ENCODE measurements at places on chromosomes 5 and 9.

DNA sequence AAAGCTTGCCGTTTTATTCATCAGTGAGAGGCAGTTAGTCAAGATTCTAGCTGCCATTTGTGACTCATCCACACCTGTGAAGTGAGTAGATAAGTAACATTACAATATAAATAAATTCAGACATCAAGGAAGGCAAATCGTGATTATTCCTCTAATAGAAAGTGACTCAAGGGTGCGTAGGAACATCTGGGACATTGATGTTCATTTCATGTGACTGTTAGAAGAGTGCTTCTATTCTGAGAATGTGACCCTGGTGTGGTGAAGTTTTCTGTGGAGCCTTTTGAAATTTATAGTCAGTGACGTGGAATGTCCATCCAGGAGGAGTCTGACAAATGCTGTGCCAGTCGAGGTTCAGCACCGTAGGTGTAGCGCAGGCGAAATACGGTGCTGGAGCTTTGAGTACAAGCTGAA lies 48.4 kb upstream of the FAM240B start:
- no peak for DNase-seq

DNA sequence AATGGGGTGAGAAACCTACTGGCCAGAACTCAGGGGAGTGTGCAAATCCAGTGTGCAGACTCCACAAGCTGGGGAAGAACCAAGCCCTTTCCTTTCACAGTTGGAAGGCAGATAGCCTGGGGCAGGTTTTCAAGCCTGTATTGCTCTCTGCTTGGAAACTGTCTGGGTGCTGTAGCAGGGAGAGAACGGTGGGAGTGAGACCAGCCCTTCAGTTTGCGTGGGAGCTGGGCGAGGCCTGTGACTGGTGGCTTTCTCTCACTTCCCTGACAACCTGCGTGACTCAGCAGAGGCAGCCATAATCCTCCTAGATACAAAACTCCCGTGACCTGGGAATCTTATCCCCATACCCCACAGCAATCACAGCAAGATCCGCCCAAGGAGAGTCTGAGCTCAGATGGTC lies 44.9 kb upstream of the SNCAIP start:
- DNase-seq = no peak

- DNase-seq = no peak
Observed at GRCh38 chr5:150203832-150204589, 14.1 kb downstream of the SLC6A7 start.

GRCh38 chr5:3511519-3511918 lies 84.1 kb upstream of the IRX1 start:
- no peak for DNase-seq

- no peak for DNase-seq
Observed at GRCh38 chr5:89929173-89929572, 480.4 kb downstream of the CETN3 start.

- no peak for DNase-seq
Observed at GRCh38 chr9:2337131-2337530, 284.5 kb upstream of the VLDLR start.

- no peak for DNase-seq
Observed at GRCh38 chr5:93829346-93829745, 87.9 kb upstream of the POU5F2 start.

- DNase-seq = no peak
Observed at GRCh38 chr5:5371957-5372356, 50.5 kb upstream of the ICE1 start.

DNA sequence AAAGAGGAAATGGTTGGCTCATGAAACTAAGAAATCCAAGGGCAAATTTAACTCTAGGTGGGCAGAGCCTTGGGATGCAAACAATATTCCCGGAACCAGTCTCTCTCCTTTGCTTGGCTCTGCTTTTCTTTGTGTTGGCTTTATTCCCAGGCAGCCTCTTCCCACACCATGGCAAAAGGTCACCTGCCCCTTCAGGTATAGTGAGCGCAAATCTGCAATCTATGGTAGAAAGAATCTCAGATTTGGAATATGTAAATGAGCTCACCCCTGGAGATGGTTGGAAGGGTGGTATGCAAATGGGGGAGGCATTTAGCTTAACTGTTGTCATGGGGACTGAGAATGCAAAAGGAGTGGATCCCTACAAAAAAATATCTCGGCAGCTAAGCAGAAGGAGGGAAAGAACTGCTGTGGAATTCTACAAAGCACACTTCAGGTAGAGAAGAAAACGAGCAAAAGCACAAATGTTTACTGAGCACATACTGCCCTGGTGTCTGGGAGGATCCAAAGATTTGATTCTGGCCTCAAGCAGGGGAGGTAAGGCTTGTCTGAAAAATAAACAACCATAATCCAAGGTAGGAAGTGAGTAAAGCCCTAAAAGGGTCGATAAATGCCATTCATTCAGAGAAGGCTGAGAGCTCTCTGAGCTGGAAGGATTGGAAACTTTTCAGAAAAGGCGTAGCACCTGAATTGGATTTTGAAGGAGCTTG lies 139.7 kb downstream of the TLE1 start:
- DNase-seq = no peak

- DNase-seq = no peak
Observed at GRCh38 chr5:69502767-69503488, 10.3 kb downstream of the OCLN start.

GRCh38 chr5:137071526-137071925 lies 427.6 kb downstream of the SPOCK1 start:
- no peak for DNase-seq

- no peak for DNase-seq
Observed at GRCh38 chr9:17589771-17590170, 10.9 kb downstream of the SH3GL2 start.

GRCh38 chr5:180739271-180739670 lies 587 bp downstream of the OR2Y1 start:
- no peak for DNase-seq

GRCh38 chr9:138101444-138102234 lies 224.1 kb downstream of the CACNA1B start:
- no peak for DNase-seq

DNA sequence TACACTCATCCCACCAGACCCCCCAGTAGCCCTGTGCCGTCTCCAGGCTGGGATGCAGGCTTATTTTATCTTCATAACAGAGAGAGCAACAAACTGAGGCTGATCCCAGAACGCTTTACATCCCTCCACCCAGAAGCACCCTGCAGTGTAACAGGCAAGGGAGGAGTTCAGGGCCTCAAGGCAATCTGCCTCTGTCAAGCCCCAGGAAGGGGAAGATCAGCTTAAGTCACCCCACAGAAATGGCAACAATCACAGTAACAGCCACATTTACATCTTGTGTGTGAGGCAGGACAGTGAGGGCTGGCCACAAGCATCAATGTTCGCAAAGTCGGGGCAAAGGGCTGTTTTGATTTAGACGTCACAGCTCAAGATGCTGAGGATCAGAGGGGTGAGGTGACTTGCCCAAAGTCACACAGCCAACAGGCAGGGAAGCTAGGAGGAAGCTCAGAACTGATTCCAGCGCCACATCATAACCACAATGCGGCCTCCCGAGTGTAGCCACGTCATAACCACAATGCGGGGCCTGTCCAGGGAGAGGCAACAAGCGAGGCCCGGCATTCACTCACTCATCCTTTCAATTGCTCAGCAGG lies 14.4 kb downstream of the STK10 start:
- no peak for DNase-seq

GRCh38 chr5:85453026-85453349 lies 1068.3 kb upstream of the EDIL3 start:
- DNase-seq = no peak

DNA sequence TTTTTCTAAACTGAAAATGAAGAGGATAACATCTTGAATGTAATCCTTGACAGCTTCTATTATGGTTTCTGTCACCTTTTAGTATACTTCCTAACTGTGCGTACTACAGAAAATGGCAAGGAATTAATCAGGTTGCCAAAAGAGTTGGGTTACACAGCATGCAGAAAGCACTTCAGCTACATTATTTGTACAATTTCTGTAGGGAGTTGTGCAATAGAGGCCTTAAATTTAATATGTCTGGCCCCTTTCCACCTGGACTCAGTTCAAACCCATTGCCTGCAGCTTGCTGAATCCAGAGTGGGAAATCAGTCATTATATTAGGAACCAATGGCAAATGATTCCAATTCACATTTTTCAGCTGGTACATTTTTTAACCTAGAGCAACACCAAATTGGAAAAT lies 549.7 kb downstream of the CSNK1G3 start:
- no peak for DNase-seq

GRCh38 chr9:33858423-33858822 lies 41.5 kb downstream of the UBE2R2 start:
- DNase-seq = no peak

GRCh38 chr5:170562166-170562874 lies 58.5 kb downstream of the KCNIP1 start:
- DNase-seq = no peak

- no peak for DNase-seq
Observed at GRCh38 chr5:22986281-22986680, 133.1 kb upstream of the CDH12 start.

DNA sequence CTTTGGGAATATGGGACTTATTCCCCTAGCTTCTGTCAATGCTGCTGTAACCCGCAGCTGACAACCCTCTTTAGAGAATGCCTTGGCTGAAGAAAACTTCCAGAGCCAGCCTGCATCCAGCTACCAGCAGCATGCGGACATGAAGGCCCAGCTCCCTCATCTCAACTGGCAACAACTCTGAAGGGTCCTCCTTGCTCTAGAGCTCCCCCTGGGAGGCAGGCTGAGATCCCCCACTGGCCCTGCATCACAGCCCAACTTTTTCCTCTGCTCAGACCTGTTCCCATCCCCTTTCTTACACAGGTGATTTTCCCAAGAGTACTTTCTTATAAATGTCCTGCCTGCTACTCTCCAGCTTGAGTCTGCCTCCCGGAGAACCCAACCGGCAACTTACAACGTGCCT lies 18.7 kb upstream of the WNT8A start:
- no peak for DNase-seq

- DNase-seq = no peak
Observed at GRCh38 chr9:38120961-38121360, 51.9 kb upstream of the SHB start.

DNA sequence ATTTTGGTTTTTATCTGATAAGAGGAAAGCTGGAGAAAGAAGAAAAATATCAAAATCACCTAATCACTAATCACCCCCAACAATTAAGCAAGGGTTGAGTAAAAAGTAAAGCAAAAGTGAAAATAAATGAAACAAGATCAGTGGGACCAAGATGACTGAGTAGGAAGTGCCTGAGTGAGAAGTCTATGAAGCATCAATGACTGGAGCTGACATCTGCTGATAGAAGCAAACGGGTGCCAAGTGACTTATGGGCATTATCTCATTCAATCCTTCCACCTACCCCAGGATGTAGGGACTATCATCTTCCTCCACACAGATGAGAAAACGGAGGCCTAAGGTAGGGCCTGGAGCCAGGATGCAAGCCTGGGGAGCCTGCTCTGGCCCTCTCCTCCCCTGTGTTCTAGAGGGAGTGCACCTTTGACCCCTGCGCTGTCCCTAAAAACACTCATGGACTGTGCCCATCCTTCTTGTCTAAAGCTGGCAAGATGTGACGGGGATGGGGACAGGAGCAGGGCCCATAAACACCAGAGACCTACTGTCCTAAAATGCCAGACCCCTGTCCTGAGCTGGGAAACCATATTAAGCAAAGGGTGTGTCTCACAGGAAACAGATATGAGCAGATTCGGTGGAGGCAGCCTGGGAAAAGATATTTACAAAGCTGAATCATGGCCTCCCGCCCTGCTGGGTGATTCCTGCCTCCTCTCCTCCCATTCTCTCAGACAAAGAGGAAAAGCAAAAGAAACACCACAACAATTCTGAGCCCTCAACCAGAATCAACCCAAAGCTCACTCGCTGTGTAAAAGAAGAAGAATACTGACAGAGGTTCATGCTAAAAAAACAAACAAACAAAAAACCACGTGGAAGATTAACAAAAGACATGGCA lies 116.0 kb downstream of the AUH start:
- DNase-seq = no peak

DNA sequence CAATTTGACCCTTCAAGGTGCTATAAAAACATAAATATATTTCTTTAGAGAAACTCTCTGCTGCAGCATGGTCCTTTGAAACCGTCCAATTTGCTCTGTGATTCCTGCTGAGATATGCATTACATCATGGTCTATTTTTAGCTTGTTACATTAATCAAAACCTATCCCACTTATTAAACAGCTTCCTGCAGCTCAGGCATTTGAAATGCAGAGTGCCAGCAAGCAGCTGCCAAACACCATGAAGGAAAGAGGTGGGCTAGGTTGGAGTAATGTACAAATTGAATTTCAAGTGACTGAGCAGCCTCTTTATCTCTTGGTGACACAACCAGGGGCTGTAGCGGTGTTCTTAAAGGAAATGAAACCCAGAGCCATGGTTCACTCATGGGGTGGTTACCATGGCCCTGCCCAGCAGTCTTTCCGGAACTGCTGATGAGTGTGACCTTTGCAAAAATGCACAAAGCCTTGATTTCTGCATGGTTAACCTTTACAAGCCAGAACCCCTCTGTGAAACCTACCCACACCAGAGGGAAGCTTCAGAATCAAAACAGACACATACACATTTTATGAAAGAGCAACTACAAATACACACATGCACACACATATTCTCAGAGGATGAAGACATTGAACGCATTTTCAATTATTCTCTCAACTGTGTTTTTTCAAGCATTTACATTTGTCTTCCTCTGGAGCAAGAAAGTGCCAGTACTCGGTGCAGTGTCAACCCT lies 155.8 kb upstream of the ZNF608 start:
- DNase-seq = no peak

DNA sequence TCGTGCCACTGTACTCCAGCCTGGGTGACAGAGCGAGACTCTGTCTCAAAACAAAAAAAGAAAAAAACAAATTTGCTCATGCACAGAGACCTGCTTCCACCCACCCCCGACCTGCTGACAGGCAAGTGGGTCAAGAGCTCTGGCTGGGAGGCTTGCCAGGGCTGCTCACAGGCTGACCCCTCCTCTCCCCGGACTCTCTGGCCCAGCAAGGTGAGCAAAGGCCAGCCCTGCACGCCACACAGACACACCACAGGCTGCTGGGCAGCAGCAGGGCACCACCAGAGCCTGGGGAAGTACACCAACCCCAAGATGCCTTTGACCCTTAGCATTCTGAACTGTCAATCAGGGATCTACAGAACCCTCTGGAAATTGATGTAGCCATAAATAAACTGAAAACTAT lies 29.2 kb downstream of the NSUN2 start:
- DNase-seq = no peak

DNA sequence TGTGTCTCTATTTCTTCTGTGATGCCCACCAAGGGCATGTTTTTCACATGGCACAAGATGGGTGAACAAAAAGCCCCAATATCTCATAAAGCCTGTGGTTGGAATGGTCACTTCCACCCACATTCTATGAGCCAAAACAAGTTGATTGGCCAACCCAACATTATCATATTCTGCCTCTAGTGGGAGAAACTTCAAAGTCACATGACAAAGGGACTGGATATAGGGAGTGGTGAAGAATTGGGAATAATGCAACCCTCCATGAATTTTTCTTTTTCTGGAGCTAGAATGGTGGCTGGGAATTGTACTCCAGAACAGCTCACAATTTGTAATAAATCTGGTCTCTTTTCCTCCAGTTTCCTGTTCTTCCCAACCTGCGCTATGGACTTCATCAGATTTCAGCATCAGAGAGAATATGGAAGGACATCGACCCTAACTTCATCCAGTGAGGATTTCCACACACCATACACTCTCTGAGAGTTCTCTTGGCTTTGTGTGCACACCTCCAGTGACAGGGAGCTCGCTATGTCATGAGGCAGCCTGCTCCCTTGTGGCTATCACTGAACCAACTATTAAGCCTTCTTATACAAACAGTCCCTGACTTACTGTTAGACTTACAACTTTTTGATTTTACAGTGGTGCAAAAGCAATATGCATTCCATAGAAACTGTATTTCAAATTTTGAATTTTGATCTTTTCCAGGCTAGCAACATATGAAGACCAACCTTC lies 12.0 kb upstream of the B4GALT1 start:
- no peak for DNase-seq

GRCh38 chr9:95587021-95587964 lies 70.5 kb upstream of the PTCH1 start:
- no peak for DNase-seq
